ENCODE measurements at places on chromosomes 11 and 22.

DNA sequence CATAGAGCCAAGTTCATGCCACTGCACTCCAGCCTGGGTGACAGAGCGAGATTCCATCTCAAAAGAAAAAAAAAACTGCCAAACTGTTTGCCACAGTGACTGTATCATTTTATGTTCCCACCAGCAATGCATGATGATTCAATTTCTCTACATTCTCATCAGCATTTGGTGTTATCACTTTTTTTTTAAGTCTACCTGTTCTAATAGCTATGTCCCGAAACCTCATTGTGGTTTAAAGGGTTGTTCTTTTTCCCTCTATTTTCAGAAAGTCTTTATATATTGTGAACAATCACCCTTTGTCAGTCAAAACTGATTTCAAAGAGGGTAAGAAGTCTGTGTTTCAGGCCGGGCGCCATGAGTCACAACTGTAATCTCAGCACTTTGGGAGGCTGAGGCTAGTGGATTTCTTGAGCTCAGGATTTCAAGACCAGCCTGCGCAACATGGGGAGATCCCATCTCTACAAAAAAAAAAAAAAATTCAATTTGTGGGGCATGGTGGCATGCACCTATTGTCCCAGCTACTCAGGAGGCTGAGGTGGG is 14.8 kb upstream of the FAM168A start:
- no peak for DNase-seq

DNA sequence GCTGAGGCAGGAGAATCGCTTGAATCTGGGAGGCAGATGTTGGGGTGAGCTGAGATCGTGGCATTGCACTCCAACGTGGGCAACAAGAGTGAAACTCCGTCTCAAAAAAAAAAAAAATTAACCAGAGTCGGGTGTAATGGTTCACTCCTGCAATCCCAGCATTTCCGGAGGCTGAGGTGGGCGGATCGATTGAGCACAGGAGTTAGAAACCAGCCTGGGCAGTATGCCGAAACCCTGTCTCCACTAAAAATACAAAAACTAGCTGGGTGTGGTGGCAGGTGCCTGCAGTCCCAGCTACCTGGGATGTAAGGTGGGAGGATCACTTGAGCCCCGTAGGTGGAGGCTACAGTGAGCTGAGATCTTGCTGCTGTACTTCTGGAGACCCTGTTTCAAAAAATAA is 1.5 kb downstream of the RANGAP1 start:
- no peak for DNase-seq

DNA sequence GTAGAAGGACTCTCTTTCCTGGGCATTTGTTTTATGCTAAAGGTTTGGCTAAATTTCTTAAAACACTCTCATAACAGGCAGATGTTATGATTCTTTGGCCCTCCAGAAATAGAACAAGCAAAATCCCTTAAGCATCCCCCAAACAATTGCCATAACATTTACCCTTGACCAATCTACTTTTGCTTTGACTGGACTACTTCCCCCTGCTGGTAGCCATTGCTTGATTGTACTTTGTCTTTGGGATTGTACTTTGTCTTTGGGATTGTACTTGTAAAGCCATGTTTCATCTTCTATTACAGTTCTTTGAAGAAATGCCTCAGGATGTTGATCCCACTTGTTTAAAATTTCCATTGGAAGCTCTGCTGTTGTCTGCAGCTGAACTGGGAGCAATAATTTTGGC is 53.3 kb upstream of the GLYAT start:
- no peak for DNase-seq

DNA sequence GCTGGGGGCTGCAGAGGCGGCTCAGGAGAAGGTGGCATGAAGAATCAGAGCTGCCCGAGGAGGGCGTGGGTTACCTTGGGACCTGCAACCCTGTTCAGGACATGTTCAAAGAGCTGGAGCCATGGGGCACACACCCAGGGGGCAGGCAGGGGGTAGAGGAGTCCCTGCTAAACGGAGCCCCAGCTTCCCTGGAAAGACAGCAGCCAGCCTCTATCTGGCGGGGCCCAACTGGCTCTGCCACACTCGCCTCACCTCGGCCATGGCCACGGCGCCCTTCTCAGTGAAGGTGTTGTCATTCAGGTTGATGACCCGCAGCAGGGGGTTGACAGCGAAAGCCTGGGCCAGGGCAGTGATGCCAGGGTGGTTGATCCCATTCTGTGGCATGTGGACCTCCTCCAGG is 17.0 kb upstream of the CHADL start:
- DNase-seq = no peak

- DNase-seq = no peak
Observed at GRCh38 chr22:17271711-17272451, 52.6 kb upstream of the ADA2 start.

GRCh38 chr11:102026217-102026616 is 21.0 kb upstream of the CFAP300 start:
- no peak for DNase-seq

DNA sequence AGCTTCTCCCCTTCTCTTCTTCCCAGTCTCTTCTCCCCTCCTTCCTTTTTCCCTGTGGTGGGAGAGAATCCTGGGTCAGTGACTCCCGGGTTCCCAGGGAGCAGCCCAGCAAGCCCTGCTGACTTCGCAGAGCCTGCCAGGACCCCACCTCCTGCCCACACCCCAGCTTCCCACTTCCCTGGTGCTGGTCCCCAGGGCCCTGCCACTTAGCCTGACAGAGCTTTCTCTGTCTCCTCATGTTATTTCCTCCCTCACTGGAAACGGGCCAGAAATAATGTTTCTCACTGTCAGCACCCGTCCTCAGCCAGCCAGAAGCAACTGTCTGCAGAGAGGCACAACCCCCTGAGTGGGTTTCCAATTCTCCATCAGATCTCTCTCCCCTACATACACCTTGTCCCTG is 27.1 kb downstream of the C11orf96 start:
- DNase-seq = no peak

GRCh38 chr11:94134651-94135512 is 6.2 kb downstream of the PANX1 start:
- DNase-seq = no peak

GRCh38 chr11:35173616-35174566 is 34.9 kb downstream of the CD44 start:
- no peak for DNase-seq

DNA sequence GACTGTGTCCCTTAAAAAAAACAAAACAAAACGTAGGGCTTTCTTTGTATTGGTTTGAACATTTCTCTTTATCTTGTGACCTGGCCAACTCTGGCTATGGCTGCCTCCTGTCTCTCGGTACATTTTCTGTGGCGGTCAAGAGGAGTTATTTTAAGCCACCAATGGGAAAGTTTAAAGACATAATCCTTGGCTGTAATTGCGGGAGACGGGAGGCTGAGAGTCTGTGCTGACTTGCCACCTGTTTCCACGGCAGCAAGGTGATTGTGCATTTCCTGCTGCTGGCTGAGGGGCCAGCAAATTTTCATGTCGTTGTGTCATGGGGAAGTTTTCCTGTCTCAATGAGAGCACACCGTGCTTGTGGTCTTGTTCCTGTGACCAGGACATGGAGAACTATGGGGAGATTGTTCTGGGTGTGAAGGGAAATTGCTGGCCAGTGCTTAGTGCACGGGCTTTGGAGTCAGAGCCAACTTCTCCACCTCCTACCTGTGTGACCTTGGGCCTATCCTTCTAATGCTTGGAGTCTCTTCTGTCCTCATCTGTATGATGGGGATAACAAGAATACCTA is 11.0 kb downstream of the PTPRJ start:
- no peak for DNase-seq

- no peak for DNase-seq
Observed at GRCh38 chr11:110272919-110273318, 23.5 kb downstream of the RDX start.

GRCh38 chr11:16611401-16611921 is 127.0 kb upstream of the C11orf58 start:
- DNase-seq = no peak

- DNase-seq = no peak
Observed at GRCh38 chr11:114060392-114061047, 1.0 kb downstream of the ZBTB16 start.

DNA sequence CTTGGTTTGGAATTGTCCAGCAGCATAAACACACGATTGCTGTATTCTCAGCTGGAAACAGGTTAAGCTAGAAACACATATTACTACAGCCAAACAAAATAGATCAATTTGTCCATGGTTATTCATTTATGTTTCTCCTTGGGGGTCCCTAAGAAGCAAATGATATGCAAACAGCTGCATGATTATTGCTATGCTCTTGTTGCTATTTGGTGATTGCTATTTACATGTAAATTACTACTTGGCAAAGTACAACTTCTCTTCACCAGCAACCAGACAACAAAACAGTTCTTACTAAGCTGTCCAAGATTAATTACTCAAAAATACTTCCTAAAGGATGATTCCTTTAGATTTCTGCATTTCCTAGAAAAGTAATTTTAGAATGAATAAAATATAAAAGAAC is 567.9 kb upstream of the ARHGAP42 start:
- DNase-seq = no peak

GRCh38 chr22:41687901-41688364 is 734 bp downstream of the SNU13 start:
- DNase-seq = no peak

DNA sequence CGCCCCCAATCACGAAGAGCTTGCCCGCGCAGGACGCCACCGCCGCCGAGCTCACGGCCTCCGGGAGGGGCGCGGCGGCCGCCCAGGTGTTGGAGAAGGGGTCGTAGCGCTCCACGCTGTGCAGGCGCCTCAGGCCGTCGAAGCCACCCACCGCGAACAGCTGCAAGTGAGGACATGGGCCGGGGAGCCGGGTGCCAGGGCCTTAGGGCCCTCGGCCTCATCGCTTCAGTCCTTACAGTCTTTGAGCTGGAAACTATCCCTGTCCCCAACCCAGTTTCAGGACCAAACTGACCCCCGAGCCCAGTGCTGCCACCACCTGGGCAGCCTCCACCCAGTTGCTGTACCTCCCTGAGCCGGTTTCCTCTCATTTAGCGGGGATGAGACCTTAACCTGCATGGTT is 7.6 kb downstream of the KLHL35 start:
- DNase-seq = no peak

GRCh38 chr22:22316589-22316988 is 72.0 kb downstream of the VPREB1 start:
- no peak for DNase-seq

DNA sequence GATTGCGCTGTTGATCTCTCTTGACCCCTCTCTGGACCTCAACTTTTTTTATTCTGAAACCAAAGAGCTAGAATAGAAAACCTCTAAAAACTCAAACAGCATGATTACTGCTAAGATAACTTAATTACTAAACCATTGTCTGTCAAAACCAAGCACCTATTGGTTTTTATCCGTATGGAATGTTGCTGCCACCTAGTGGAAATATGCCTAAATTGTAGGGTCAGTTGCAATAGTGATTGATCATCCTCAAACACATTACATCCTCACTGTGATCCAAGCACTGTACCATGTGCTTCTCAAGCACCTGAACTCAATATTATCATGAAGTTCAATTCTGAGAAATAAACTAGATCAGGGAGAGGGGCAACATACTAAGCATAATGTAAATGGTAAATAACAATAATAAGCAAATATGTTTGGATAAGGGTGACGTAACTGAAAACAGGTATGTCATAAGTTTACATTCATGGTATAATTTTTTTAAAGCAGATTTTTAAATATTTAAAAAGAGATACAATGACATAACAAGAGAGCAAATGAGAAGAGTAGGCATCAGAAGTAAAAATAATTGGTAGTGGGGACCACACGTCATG is 3.8 kb upstream of the OR5A2 start:
- peak; percentile 57 for DNase-seq

- DNase-seq = no peak
Observed at GRCh38 chr22:36425977-36426523, 38.3 kb upstream of the MYH9 start.

GRCh38 chr11:85705800-85706199 is 19.8 kb upstream of the CCDC89 start:
- DNase-seq = no peak

- DNase-seq = no peak
Observed at GRCh38 chr11:100740440-100740839, 53.4 kb downstream of the ARHGAP42 start.

DNA sequence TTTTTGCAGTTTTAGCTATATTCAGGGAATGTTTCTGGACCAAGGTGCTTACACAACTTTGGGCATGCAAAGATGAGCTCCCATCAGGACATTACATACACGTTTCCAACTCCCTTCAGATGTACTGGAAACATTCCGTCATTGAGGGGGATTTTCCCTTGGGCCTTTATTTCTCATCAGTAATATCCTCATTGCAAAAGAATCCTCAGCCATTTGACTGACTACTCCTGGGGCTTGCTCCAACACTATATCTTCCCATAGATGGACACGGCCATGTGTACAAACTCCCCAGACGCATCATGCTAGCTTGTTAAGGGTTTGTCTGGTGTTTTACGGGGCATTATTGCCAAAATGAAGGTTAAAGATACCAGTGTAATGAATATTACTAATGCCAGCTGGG is 59.3 kb upstream of the NUP160 start:
- DNase-seq = no peak

GRCh38 chr11:1854132-1854948 is 1.5 kb downstream of the LSP1 start:
- no peak for DNase-seq

- DNase-seq = no peak
Observed at GRCh38 chr11:130421697-130422096, 6.7 kb downstream of the ADAMTS8 start.

DNA sequence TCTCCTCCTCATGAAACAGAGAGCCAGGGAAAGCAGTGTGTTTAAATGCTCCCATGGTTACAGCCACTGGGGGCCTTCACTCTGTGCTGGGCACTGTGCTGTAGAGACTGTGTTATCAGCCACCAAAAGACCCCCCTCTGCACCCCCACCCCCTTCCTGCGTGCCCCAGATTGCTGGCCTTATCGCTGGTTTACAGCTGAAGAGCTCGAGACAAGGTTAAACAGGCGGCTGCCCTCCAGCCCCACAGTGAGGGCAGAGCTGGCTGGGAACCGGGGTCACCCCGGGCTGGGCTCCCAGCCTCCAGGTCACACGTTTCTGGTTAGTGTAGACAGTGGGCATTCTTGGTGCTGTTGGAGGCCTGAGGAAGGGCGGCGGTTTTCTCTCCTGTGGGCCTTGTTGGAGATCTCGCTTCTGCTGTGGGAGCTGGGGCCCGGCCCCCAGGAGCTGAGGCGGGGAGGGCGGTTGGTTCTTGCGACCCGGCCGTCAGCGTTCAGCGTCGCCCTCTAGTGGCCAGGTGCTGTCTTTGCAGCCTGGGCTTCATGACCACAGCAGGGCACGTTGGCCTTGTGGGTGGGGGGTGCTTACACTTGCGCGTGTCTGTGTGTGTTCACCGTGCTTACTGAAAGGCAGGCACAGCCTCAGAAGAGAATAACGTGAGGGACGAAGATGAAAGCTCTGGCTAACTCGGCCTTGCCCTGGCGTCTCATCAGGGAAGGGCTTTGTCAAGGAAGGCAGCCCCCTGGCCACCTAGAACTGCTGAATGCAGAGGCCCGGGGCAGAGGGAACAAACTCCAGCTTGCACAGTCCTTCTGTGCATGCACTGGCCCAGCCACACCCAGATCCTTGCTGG is 40.8 kb downstream of the TBC1D22A start:
- peak; percentile 72 for DNase-seq

GRCh38 chr11:62791501-62792201 is at the start of gene TMEM223:
Gene TMEM223 (minus strand): TSS chr11:62792006. CDS start chr11:62791994, 12 bp downstream.
- DNase-seq = peak; percentile 88

GRCh38 chr11:67651976-67652781 is 1.6 kb upstream of the ACY3 start:
- DNase-seq = no peak

All from CD4-positive, alpha-beta T cell treated with Interleukin-15 for 4 hours (primary cell).